ENCODE measurements at places on chromosomes 2 and 18. TPM values are rescaled to one million over a fixed set of nuclear protein-coding genes. Genes with fewer than 3 reads are reported as not detected.

CPS1 gene
- 2.2 TPM for total RNA-seq

DNA sequence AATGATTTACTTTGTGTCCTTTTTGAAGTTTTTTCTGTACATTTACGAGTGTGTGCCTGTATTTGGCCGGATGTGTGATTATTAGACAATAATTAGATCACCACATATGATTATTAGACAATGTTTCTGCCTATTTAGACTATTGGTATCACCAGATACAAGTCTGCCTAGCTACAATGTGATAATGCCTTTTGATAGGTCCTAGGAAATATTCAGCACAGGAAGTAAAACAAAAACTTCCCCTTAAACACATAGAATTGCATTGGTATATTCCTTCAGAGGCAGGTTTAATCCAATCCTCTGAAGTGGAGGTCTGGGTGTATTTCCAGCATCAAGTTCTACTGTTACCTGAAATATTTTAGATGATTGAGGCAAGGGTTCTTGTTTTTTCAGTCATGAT lies 275.1 kb downstream of the TGIF1 start:
- no peak for DNase-seq

CYP26B1 gene
- total RNA-seq = 0.36 TPM

GRCh38 chr2:122139739-122140420 lies 384.4 kb downstream of the TSN start:
- DNase-seq = no peak

TEX44 gene
- total RNA-seq = not detected

RESP18 gene
- not detected for total RNA-seq

SLC5A7 gene
- total RNA-seq = not detected

DNA sequence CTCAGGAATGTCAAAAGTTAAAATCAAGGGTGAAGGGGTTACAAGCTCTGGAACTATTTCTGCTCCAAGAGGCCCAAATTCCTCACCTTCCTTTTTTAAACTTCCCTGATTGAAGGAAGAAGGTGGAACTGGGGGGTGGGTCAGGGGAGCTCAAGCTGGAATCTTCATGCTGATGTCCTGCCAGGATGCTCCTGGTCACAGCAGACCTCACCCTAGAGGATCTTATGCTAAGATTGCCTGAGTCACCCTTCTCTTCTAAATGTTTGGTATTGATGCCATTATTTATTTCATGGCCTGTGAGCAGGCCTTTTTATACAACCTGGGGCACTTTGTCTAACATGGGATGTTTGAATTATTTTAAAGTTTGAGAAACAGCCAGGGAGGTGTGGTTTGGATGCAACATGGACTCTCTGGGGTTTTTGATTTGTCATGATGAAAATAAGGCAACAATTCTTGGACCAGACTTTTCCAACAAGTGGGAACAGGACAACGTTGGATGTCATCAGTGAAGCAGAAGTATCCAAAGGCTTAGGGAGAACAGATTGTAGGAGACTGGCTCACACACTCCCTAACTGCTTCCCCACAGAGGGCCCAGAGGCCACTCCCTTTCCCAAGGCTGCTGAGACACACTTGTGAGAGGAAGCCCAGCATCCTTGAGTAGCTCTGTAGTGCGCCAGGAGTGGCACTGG lies 420.2 kb upstream of the MEX3C start:
- no peak for DNase-seq

PLGLB1 gene
- total RNA-seq = not detected

DNA sequence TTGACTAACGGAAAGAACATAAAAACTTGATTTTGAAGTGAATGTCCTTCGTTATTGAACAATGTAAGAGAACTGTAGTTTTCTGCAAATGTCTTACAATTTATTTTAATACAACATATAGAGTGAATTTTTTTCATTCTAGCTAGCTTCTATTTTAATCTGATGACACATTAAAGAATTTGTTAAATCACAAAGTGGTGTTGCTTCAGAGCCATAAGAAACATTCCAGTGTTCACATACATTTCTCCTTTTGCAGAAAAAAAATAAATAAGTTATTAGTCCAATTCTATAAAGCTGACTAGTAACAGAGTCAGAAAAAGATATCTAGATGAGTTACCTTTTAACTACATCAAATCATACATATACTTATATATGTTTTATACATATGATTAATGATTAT lies 914.3 kb upstream of the SLC39A10 start:
- DNase-seq = no peak

Data from epithelial cell of proximal tubule (primary cell).